ENCODE measurements at places on chromosomes 2 and 18.

DNA sequence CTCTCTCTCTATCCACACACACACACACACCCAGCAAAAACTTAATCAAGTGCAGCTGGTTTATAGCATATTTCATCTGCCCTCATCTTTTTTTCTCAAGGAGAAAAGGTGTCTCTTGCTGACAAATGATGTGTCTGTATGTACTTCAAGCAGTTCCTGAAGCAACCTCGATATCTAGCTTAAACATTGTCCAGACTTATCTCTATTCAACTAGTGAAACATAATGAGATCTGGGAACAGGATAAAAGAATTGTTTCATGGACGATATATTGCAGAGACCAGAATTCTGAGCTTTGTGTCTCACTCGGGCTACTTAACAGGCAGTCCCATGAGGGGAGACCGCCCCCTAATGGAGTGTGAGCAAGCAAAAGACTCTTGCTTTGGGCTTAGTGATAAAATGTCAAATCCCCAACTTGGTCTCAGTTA, 929.2 kb upstream of the SOX11 start:
- DNase-seq = no peak

- DNase-seq = no peak
Measured at GRCh38 chr2:18077704-18078103, 199.2 kb downstream of the KCNS3 start.

- no peak for DNase-seq
Measured at GRCh38 chr2:203960811-203961210, 24.2 kb downstream of the ICOS start.

DNA sequence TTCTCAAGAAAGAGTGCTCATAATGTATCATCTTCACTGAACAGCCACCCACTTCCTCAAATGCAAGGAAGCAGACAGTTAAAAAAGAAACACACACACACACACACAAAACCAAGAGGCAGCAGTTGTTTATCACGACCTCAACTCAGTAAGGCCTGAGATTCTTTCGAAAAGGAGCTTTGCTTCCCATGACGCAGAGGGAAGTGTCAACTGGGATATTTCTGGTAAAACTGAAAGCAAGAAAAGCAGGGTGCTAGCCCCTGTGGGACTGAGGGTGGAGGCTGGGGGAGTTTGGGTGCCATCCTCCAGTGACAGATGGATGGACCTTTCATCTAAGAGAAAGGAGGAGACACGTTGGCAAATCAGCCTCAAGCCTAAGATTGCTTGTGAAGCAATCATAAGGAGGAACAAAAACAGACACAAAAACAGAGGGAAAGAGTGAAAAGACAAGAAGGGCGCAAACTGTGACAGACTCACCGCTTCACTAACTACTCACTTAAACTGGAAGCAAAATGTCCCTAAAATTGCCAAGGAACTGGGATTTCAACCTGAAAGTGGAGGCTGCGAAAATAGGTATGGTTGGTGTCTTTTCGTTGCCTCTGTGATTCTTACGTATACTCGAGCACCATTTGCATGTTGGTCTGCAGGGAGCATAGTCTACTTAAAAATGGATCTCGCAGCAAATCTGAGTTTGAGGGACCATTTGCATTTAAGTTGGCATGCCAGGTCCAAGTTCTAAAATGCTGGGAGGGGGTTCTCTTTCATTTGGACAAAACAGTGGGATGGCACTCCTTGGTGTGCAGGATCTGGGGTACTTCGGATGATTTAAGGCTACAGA, at the start of gene ARHGAP25:
Gene ARHGAP25 (plus strand): TSS at position 124 of the 838 bp plus-strand sequence. CDS start 389 bp downstream, at position 513.
- peak; percentile 16 for DNase-seq

DNA sequence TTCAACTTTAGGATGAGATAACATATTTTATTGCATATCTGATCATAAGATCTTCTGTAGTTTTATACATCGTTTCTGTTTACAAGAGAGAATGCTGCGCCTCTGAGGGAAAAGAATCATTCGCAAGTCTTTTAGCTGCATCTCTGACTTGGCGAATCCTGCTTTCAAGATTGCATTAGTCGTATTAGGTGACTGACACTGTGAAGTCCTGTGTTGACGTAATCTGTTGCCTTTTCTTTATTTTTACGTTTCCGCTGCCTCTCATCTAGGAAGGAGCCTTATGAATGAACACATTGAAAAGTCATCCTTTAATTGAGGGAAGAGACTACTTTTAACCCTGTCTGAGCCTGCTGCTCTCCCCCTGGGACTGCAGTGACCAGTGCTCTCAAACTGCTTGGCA, 101.5 kb downstream of the LDLRAD4 start:
- DNase-seq = no peak

DNA sequence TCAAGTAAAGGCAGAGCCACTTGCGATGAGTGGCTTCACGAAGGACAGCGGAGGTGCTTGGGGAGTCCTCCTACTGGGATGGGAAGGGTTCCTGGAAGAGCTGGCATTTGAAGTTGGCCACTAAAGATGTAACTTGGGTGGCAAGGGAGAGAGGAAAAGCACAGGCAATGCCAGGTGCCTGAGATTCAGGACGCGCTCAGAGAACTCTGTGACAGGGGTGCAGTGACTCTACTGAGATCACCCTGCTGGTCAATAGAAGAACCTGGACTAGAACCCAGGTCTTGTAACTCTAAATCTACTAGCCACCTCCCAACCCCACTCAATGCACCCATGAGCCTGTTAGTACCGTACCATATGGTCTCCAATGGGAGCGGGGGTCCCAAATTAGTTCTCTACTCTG, 5.4 kb upstream of the GRHL1 start:
- DNase-seq = no peak

GRCh38 chr2:32278478-32278853, 762 bp downstream of the YIPF4 start:
- no peak for DNase-seq

GRCh38 chr18:22637787-22638186, 220.1 kb upstream of the CTAGE1 start:
- DNase-seq = no peak

- no peak for DNase-seq
Measured at GRCh38 chr2:144942516-144943256, 422.8 kb upstream of the ZEB2 start.
